Eye (tissue), 1 donor: ENCODE measurements at places on chromosomes 16 and 17.

GRCh38 chr16:77612596-77612995 lies 109.7 kb upstream of the NUDT7 start:
- no peak for DNase-seq

- DNase-seq = no peak
Observed at GRCh38 chr17:9890124-9890523, 14.9 kb downstream of the RCVRN start.

DNA sequence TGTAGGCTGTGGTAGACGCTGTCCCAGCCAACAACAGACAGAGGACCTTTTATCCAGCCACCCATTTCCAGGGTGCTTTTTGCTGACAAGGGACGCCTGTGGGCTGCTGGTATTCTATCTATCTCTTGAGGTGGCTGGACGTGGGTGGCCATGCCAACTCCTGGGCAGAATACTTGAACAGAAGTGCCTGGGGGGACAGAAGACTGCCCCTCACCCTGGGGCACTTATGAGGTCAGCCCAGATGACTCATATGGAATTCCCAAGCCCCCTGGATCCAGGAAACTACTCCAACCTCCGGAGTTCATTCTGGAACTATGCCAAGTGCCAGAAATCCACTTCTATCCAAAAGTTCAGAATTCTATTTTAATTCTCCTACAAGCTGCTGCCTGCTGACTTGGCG lies 61.3 kb downstream of the CDRT4 start:
- no peak for DNase-seq

DNA sequence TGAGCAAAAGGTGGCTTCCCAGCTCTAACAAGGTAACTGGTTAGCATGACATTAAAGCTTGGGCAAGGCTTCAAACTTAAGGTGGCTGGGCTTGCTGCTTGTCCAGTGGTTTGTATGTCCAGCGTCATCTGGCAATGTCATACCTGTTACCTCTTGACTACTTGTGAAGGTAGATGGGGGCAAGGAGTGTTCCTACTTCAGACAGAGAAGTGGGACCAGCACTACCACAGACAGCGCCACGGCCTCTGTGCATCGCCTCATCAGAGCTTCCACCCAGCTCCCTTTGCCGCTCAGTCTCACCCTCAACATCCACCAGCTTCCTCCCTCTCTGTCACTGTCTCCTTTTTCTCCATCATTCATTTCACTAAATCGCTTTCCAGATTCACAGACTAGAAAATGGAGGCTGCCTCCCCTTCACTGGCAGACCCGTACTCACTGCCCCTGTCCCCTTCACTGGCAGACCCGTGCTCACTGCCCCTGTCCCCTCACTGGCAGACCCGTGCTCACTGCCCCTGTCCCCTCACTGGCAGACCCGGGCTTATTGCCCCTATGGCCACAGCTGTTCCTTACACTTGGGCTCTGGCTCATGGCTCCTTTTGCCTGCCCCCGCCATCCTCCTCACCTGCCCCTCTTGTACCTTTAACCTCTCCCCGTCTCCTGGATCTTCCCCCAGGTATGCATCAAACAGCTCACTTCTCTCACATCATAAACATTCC lies 14.8 kb downstream of the CYB5D2 start:
- DNase-seq = no peak

- no peak for DNase-seq
Observed at GRCh38 chr17:4808378-4808767, 1.4 kb downstream of the PLD2 start.

DNA sequence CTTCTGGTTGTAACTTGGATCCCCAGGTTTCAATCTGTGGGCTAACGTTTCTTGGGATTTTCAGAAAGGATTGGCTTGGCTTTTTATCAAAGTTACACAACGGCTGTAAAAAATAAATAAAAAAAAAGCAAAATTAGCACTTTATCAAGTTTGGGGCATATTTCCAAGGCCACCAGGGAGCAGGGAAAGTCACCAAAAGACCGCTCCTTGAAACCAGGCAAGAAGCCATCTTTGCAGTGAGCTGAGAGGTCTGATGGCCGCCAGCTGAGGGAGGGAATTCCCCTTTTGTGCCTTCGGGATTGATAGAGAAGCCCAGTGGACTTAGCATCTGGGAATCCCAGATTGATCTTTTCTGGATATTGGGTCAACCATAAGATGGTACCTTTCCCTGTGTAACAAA lies 192.2 kb downstream of the WWOX start:
- no peak for DNase-seq

DNA sequence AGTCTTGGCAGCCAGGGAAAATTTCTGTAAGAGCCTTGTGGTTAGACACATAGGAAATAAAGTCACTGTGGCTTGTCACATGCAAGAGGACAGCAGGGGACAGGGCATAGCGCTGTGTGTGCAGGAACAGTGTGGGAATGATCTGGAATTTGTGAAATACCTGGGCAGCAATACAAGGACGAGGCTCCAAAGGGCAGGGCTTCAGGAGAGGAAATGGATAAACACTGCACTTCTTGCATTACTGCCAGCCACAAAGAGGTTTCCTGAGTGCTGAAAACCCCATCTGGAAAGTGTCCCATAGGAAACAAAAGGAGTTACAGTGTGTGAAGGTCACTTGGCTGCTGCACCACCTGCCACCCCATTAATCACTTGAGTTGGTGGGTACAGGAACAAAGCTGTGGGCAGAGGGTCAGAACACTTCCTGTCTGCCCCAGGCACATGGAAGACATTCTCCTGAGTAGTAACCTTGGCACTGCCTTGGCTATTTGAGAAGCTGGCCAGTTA lies 12.1 kb upstream of the HP start:
- DNase-seq = no peak

- DNase-seq = peak; percentile 70
Observed at GRCh38 chr17:83161298-83162034, 82.1 kb downstream of the METRNL start.

DNA sequence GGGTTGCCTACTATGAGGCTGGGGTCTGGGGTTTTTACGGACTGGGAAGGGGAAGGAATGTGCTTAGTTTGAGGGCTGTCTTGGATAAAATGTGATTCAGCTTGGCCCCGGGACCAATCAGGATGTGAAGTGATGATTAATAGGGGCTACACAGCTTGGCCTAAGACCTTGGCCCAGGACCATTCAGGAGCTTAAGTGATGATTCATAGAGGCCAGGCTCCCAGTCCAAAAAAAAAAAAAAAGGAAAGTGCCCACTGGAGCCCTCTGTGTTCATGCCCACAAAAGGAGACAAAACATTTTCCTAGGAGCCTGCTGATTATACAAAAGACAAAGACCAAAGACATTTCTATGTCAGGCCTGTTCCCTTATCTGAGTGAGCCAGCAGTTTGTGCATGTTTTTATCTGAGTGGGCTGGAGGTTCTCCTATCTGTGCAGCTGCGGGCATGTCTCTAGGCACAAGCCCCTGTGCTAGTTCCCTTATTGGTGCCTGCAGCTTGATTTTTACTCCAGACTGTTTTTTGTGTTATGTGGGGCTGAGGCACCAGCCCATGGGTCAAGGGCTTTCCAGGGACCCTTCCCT lies 898.2 kb upstream of the GOT2 start:
- DNase-seq = no peak

- no peak for DNase-seq
Observed at GRCh38 chr17:78716292-78716691, 65.8 kb downstream of the CYTH1 start.

- DNase-seq = peak; percentile 80
Observed at GRCh38 chr17:7419819-7420610, at the start of gene SPEM1. Gene SPEM1, plus strand, starts transcription at chr17:7420324. Its CDS starts 61 bp downstream, at chr17:7420385.

GRCh38 chr16:81731649-81732048 lies 47.4 kb upstream of the PLCG2 start:
- no peak for DNase-seq

DNA sequence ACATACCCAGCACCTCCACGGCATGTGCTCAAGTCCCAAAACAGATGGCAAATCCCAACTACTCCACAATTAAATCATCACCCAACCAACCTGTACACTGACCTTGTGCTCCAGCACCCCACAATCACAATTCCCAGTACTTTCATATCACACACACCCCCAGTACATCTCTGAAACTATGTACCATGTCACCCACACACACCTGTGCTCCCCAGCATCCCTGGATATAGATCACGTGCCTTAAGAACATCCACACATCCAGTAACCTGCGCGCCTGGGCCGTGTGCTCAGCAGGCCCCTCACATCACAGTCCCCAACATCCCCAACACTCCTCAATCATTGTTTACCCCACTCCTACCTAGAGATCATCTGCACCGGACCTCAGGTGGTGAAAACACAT lies 2.1 kb downstream of the NLGN2 start:
- no peak for DNase-seq

GRCh38 chr17:39787041-39787440 lies 49.3 kb downstream of the GRB7 start:
- DNase-seq = no peak

GRCh38 chr17:72182371-72182873 lies 61.6 kb downstream of the SOX9 start:
- no peak for DNase-seq

GRCh38 chr16:53083119-53083518 lies 28.3 kb downstream of the CHD9 start:
- no peak for DNase-seq

DNA sequence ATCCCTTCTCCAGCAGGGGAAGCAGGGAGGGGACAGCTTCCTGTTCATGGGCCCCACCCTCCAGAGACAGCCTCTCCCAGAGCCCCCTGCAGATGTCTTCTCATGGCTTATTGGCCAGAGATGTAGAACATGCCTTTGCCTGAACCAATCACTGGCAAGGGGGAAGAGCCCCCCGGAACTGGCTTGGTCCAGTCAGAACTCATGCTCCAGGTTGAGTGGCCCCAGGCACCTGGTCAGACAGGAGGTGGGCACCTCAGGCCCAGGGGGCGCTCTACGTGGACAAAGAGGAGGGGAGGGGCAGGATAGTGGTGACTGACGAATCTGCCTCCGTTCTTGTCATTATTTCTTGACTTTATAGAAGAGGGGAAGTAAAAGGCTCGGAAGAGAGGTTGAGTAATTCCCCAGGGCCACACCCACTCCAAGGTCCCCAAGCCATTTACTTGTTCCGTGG lies 23.6 kb downstream of the RAB11FIP4 start:
- DNase-seq = no peak

DNA sequence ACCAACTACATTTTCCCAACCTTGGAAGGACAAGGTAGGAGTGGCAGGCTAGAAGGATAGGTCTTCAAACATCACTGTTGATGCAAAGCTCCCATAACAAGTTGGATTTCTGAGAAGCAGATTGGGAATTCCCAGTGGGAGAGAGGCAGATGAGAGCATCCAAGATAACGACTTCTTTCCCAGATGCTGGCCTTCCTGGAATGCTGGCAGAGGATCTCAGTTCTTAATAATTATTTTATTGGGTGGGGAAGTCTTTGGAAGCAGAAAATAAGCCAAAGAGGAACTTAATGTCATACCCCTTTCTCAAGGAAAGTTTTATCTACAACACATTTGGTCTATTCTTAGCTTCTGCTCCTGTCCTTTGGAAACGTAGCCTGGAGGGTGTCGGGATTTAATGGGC lies 64.5 kb downstream of the MPRIP start:
- DNase-seq = no peak

GRCh38 chr17:57551321-57552079 lies 193.6 kb downstream of the CCDC182 start:
- no peak for DNase-seq

DNA sequence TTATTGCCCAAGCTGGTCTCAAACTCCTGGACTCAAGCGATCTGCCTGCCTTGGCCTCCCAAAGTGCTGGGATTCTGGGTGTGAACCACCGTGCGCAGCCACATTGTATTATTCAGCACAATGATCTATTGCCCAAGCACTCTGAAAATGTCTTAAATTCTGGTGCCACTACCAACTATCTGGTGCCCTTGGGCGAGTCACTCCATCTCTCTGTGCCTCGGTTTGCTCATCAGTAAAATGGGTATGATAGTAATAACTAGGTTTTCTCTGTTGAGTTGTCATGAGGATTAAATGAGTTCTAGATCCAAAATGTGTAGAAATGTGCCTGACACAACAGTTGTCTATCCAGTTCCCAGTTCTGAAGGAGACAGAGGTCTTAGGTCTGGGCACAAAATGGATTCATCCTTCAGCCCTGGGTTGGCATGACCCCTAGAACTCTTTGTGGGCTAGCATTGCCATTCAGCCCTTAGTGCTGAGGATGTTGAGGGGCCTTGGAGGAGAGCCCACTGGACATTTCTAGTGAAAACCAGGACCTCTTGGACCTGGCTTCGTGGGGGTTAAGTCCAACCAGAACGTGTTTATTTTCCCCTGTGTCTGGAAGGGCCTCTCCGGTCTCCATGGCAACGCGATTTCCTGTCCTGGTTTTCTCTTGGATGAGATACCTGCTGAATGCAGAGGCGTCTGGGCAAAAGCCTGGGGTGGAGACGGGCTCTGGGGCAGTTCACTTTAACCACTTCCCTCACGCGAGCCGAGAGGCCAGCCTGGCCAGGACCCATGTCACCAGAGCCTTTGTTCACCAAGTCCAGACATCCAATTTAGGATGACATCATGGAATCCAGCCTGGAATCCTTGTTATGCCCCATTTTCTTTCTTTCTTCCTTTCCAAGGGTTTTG lies 43.7 kb upstream of the TNRC6A start:
- DNase-seq = peak; percentile 93

DNA sequence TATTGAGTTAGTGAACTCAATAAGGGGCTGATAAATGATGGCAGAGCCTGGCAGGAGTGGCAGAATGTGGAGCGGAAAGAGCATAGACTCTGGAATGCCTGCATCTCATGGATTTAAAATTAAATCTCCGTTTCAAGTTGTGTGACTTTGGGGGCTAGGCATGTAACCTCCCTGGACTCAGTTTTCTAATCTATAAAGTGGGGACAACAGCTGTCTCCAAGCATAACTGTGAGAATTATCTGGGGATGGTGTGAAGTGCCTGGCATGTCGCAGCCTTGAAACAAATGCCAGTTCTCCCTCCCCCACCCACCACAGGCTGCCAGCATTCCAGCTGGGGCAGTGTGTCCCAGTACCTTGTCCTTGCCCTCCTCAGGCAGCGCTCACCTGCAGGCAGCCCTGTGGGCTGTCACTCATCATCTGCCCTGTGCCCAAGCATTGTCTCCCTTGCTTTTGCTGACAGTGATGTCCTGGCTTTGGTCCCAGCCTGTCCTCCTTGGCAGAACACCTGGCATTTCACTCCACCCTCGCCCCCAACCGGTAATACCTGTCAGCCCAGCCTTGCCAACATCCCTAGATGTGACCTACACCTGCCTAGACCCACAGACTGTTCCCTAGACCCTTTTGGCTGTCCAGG lies 129.6 kb downstream of the MRM1 start:
- DNase-seq = no peak

DNA sequence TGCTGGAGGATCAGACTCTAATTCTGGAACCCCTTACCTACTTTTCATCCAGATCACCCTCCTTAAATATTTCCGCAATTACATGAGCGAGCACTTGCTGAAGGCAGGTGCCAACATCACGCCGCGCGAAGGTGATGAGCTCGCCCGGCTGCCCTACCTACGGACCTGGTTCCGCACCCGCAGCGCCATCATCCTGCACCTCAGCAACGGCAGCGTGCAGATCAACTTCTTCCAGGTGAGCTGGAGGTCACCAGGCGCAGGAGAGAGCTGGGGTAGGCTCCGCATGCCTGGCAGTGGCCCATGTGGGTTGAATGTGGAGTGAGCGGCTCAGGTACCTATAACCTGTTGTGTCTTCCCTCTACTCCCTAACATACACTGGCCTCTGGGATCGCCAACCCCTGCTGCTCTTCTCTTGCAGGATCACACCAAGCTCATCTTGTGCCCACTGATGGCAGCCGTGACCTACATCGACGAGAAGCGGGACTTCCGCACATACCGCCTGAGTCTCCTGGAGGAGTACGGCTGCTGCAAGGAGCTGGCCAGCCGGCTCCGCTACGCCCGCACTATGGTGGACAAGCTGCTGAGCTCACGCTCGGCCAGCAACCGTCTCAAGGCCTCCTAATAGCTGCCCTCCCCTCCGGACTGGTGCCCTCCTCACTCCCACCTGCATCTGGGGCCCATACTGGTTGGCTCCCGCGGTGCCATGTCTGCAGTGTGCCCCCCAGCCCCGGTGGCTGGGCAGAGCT lies 10.9 kb downstream of the PLK1 start:
- no peak for DNase-seq
